ENCODE measurements at places on chromosomes 2 and 18.

DNA sequence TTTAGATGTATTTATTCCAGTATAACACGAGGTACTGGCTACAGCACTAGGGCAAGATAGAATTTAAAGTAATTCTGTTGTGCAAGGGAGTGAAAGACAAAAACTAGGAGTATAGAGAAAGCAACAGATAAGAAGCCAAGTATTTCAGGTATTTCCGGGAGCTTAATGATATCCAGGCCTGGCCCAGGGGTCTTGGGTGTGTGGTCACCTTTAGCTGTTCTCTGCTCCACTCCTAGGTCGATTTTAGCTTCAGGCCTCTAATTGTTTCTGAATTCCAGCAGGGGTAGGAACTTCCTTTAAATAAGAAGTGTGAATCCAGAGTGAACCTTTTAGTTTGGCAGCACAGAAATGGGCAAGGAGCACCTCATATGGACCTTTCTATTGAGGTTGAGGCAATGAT is 342.3 kb upstream of the MYT1L start:
- DNase-seq, result no peak

GRCh38 chr18:75211002-75211621 is 515 bp downstream of the TSHZ1 start:
- DNase-seq, result peak; percentile 69

DNA sequence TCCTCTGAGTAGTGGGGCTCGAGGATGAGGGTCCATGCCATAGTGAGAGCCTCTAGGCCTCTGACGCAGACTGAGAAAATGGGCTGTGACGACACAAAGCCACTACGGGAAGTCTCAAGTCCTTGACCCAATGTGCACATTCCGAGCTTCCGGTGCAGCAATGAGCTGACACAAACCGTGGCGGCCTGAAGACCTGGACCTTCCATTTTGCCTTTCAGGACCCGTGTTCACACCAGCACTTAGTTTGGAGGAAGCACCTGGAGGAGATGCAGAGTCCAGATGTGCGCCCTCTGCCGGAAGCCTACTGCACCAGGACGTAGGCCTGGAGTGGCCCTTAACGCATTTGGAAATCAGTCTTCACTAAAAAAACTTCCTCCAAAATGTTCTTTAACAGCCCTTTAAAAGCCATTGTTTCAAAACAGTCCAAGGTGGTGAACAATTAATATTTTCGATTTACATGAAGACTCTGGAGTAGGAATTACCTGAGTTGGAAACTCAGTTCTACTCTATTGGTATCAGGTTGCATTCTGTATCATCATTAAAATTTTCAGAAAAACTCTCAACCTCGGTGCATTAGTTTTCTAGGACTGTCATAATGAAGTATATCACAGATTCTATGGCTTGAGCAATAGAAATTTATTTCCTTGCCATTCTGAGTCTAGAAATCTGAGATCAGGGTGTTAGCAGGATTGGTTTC is 33.9 kb downstream of the BMP10 start:
- DNase-seq, result peak; percentile 59

- peak; percentile 65 for DNase-seq
Observed at GRCh38 chr2:212723226-212723625, 184.6 kb upstream of the ERBB4 start.

DNA sequence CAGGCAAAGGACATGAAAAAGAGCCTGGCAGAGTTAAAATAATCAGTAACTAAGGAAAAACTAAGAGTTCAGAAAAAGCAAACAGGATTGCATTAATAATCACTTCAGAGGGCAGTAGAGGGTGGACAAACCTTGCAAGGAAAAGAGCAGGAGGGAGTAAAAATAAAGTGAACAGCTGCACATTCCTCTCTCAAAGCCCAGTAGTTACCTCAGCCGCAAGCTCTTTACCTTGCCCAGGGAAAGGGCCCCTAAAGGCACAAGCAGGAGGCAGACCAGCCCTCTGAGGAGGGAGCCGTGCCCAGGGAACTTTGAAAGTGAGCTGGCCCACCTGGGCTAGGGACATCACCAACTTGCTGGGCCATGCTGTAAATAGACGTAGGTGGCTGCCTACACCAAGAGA is 196.9 kb downstream of the C1D start:
- no peak for DNase-seq

GRCh38 chr2:140063356-140063755 is 1283.2 kb upstream of the NXPH2 start:
- no peak for DNase-seq

DNA sequence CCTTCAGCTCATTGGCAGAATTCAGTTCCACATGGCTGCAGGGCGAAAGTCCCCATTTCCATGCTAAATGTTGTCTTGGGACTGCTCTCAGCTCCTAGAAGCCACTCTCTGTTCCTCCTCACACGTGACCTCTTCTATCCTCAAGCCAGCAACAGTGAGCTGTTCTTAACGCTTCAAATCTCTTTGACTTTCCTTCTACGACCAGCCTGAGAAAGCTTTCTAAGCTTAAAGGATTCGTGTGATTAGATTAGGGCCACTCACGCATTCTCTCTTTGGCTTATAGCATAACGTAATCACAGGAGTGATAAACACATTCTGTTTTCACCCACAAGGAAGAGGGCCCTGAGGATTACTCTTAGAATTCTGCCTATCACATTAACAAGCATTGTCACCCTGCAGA is 29.8 kb upstream of the LAMA1 start:
- DNase-seq, result no peak

- no peak for DNase-seq
Observed at GRCh38 chr2:128233790-128234395, 84.8 kb downstream of the HS6ST1 start.

DNA sequence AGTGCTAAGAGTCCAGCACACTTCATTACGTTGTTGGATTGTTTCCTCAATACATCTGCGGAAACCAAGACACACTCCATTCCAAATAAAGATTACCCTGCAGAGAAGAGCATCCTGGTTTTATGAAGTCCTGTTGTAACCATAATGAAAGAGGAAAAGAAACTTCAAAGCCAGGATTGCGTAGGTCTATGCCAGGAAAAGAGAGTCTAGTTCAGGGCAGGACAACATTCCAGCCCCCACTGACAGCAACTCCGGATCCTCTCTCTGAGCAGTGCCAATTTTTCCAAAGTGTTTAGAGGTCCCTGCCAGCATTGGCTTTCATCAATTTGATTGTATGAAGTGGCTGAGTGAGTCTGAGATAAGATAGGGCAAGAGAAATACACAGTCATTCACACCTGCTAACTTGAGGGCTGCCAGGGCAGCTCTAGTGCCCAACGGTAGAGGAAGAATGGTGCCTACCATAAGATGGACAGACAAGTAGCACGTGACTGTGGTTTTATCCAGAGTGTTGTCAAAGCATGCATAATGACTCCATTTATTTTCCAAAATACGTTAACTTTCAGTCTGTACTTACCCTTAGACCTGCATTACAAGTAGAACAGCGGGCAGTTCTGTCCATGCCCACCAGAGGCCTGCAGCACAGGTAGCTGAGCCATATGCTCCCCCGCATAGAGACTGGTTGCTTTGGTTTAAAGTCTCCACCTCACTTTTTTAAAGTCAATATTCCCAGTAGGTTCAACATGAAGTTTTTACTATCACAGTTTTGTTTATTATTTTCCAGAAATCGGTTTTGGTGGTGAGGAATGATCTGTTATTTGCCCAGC is 23.7 kb downstream of the PIEZO2 start:
- no peak for DNase-seq

GRCh38 chr2:17373741-17374140 is 144.5 kb downstream of the RAD51AP2 start:
- DNase-seq, result peak; percentile 68

- peak; percentile 73 for DNase-seq
Observed at GRCh38 chr2:119760956-119761275, 1.2 kb downstream of the PTPN4 start.

DNA sequence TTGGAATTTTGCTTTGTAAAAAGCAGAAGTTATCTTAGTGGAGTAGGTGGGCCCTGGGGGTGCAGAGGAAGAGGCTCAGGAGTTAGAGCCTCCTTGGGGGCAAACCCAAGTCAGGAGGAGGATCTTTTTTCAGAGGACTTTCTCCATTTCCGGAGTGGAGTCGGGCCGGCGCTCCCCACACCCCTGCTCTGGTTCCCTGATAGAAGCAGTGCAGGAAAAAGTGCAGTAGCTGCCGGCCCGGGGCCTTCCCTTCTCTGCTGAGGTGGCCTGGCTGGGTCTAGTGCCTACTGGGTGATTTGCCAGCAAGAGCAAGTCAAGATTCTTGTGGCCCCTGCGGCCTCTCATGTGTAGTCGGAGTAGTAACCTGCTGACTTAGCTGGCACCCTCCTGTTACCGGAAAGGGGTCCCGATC is 124.2 kb upstream of the HS6ST1 start:
- DNase-seq, result no peak

GRCh38 chr2:31318361-31319336 is 84.7 kb downstream of the EHD3 start:
- peak; percentile 69 for DNase-seq

GRCh38 chr2:45799679-45800381 is 148.4 kb downstream of the PRKCE start:
- no peak for DNase-seq

- no peak for DNase-seq
Observed at GRCh38 chr2:173881886-173882285, 83.3 kb downstream of the SP3 start.

- DNase-seq, result no peak
Observed at GRCh38 chr18:3912705-3913104, 462.7 kb downstream of the TGIF1 start.

- DNase-seq, result no peak
Observed at GRCh38 chr2:187379869-187380268, 68.2 kb downstream of the CALCRL start.

- DNase-seq, result no peak
Observed at GRCh38 chr2:237190966-237191713, 105.5 kb downstream of the COPS8 start.

GRCh38 chr2:185475914-185476313 is 262.7 kb upstream of the FSIP2 start:
- DNase-seq, result no peak

- no peak for DNase-seq
Observed at GRCh38 chr18:662197-662596, 4.7 kb downstream of the TYMS start.

DNA sequence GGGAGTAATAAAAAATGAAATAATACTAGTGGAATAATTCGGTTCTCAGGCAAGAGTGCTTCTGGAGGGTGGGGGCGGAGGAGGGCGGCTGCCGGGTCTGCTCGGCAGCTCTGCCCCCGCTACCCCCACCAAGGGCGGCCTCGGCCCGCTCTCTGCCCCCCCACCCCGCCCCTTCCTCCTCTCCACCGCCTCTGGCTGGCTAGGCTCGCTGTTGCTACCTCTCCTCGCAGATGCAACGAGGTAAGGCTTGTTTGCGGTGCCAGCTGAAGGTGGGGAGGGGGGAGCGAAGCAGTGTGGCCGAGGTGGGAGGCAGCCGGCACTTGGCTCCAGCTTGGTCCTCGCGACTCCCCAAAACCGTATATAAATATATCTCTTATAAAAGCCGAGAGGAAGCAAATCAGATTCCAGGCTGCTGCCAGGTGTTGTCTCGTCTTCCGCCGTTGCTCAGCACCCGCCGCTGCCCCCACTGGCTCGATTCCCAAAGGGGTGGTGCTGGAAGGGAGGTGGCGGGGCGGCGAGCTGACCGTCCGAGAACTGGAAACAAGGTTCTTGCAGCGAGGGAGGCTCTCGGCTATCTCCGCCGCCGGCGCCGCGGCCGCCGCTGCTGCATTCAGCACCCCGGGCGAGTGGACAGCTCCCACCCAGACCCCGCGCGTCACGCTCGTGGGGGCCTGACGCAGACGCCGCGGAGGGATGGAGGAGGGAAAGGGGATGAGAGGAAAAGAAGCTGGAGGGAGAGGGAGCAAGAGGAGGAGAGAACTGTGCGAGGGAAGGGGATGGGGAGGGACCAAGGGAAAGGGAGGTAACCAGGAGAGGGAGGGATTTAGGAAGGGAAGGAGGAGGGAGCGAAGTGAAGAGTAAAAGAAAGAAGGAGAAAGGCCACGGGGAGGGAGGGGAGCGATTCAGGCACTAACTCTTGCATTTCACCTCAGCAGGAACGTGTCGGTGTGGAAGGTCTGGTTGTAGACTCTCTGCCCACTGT is at the start of gene MARCHF4:
Gene MARCHF4, minus strand, starts transcription at position 763 of the 982 bp plus-strand sequence. CDS start 2,223 bp downstream, outside the sequence.
- DNase-seq, result peak; percentile 92

- DNase-seq, result no peak
Observed at GRCh38 chr2:30190637-30191036, 40.7 kb upstream of the LBH start.

- DNase-seq, result no peak
Observed at GRCh38 chr18:75723521-75724340, 296.2 kb upstream of the SMIM21 start.

DNA sequence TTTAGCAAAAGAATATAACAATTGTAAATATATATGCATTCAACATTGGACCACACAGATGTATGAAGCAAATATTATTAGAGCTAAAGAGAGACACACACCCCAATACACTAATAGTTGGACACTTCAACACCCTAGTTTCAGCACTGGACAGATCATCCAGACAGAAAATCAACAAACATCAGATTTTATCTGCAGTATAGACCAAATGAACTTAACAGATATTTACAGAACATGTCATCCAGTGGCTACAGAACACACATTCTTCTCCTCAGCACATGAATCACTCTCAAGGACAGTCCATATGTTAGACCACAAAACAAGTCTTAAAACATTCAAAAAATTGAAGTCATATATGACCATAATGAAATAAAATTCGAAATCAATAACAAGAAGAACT is 22.1 kb upstream of the EVA1A start:
- peak; percentile 24 for DNase-seq

- DNase-seq, result no peak
Observed at GRCh38 chr2:241083091-241083415, 19.0 kb downstream of the MTERF4 start.

DNA sequence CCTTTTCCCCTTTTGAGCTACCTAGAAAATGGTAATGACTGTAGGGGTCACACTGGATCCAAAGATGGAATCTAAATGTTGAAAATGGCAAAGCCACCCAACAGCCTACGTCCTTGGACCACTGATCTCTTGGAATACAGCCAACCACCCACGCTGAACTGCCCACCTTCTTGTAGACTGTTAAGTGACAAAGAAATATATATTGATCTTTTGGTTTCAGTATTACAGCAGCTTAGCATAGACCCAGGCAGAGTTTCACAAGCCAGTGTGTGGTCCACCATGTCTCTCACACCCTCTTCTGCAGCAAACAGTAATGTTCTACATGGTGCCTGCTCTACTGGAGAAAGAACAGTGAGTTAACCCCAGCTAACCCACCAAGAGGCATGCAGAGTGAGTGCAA is 20.2 kb downstream of the CACNB4 start:
- no peak for DNase-seq

DNA sequence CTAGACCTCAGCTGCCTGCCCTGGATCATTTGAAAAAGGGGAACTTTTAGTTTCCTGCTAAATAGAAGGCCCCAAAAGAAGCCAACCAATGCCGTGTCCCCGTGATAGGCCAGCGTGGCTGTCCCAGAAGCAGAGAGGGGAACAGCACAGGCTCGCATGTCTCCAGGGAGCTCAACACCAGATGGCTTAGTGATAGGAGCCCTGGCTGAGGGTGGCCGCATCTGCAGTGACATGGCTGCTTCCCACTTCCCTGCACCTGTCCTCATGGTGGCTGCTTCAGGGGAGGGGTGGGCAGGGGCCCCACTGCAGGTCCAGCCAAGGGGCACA is 79.6 kb downstream of the MBP start:
- DNase-seq, result no peak

DNA sequence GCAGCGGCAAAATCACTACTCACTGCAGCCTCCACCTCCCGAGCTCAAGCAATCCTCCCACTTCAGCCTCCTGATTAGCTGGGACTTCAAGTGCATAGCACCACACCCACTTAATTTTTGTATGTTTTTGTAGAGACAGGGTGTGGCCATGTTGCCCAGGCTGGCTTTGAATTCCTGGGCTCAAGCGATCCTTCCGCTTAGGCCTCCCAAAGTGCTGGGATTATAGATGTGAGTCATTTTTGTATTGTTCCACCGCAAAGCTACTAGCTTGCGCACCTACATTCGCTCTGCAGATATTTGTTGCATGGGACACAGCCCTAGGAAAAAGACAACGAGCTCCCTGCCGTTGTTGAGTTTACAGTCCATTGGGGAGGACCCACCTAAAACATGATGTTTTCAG is 173.5 kb upstream of the AGAP1 start:
- DNase-seq, result no peak
